CMK (cell line): ENCODE measurements at places on chromosomes 12 and 14.

- DNase-seq, result no peak
These were observed 53.1 kb upstream of the GNG2 start for GRCh38 chr14:51807356-51807755.

- DNase-seq, result no peak
These were observed 181.1 kb downstream of the ESR2 start for GRCh38 chr14:64112867-64113678.

- DNase-seq, result no peak
These were observed 143.0 kb downstream of the OTOGL start for GRCh38 chr12:80242321-80242720.

DNA sequence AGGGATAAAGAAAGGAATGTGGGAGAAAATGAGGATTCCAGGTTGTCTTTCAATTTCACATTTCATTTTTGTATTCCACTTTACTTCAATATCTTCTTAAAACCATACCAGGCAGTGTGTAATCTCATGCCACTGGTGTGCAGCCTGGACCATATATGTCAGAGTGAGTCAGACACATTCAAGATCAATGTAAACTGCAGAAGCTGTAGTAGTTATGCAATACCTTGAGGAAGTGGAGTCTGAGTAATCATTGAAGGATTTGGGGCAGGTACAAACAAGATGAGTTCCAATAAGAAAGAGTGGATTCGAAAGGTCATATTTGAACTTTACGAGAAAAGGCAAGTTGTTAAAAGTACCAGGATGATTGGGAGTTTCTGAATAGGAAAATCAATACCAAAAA, 14.1 kb downstream of the PLCZ1 start:
- no peak for DNase-seq

- DNase-seq, result no peak
These were observed 99.2 kb downstream of the PRICKLE1 start for GRCh38 chr12:42490261-42490842.

- DNase-seq, result no peak
These were observed 79.2 kb downstream of the HECTD4 start for GRCh38 chr12:112303004-112303403.

GRCh38 chr12:92471551-92471950, 231.2 kb upstream of the PLEKHG7 start:
- DNase-seq, result no peak

DNA sequence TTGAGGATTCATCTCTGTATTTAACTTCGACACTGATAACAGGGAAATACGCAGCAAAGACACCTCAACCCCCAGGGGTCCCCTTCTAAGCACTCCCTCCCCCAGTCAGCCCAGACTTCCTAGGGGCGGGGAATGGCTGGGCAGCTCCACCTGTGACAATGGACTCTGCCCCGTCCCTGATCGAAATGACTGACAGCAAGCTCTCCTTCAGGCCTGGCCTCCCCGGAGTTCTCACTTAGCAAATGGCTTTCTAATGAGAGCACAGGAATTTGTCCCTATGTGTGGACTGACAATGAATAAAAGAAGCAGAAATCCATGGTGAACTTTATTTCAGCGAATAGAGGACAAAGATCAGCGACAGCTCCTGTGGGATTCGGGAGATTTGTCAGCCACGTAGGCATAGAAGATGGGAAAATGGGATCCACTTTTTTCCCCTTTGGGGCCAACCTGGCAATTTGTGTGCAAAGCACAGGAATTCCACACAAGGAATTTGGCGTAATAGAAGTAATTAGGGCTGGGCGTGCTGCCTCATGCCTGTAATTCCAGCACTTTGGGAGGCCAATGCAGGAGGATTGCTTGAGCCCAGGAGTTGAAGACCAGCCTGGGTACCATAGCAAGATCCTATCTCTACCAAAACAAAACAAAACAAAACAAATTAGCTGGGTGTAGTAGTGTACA, 63.8 kb downstream of the TNFAIP2 start:
- no peak for DNase-seq

GRCh38 chr14:64807551-64807950, 72.2 kb downstream of the SPTB start:
- no peak for DNase-seq

GRCh38 chr14:99159341-99160340, 112.4 kb downstream of the BCL11B start:
- no peak for DNase-seq

GRCh38 chr14:61705017-61705416, 9.7 kb downstream of the HIF1A start:
- no peak for DNase-seq
